NCI-H774 (cell line): ENCODE measurements at places on chromosomes 11 and 22.
A peak's percentile ranks its signal among the peaks of the same experiment; 100 is the strongest.

DNA sequence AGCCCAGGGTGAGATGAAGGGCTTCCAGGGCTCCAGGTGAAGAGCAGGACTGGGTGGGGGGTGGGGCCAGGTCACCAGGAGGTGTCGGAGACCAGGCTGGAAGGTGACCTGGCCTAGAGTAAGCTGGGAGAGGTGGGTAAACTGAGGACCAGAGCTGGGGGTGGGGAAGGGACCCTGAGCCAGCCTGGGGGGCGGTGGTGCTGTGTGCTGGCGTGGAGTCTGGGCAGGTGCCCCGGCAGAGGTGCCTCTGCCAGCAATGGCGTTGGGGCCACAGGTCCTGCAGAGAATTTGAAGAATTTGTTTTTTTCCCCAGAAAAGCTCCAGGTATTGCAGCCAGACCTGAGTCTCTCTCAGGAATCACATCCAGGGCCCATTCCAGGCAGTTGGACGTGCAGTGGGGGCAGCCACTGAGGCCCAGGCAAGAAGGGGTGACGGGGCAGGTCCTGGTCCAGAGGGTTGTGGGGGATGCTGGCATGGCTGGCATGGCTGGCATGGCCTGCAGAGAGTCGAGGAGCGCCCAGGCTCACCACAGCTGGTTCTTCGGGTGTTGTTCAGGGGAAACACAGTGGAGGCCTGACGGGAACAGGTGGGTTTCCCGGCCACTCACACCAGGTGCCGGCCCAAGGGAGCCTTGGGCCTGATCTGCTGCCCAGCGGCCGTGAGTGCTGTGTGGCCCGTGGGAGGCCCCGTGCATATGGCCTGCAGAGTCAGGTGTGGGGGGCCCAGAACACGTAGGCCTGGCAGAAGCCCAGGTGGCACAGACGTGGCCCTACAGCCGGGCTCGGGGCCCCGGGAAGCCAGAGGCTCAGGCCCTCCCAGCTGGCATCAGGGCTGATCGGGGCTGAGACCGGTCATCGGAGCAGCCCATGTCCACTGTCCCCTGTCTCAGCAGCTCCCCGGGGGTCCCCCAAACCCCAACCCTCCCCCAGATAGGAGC lies 6.4 kb upstream of the MUC6 start:
- DNase-seq: no peak

DNA sequence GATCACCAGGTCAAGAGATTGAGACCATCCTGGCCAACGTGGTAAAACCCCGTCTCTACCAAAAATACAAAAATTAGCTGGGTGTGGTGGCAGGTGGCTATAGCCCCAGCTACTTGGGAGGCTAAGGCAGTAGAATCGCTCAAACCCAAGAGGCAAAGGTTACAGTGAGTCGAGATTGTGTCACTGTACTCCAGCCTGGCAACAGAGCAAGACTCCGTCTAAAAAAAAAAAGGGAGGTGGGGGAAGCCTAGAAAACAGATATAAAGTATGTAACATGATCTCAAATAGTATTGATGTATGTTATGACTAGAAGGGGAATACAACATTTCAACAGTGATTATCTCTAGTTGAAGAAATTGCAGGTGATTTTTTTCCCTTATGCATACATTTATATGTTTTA lies 61.4 kb downstream of the SLC1A2 start:
- no peak for DNase-seq

- no peak for DNase-seq
Measured at GRCh38 chr11:56163804-56164203, 3.7 kb upstream of the OR8K5 start.

DNA sequence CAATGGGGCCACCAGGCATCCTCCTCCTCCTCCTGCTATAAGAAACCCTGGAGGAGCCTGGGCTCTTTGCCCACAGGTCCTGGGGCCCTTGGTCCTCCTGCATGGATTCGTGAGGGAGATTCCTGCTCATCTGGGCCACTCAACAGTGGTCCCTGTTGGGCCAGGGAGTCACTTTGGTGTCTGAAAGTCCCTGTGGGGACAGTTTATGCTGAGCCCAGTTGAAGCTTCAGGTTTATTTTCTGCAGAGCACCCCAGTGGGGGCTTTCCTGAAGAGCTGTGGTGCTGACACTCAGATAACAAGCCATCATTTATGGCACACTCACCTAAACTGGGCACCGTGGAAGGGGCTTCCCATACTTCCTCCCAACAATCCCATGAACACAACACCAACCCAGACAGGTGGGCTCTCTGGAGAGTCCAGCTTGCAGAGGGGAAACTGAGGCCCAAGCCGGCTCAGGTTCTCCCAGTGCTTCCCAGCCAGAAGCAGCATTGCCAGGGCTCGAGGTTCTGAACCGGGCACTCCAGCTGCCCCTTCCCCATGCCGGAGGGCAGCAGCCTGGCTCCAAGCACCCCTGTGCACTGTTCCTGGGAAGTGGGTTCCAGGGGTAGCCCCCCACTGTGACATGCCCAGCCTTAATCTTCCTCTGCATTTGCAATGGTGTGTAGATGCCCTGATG lies 91.3 kb downstream of the MYEOV start:
- no peak for DNase-seq

DNA sequence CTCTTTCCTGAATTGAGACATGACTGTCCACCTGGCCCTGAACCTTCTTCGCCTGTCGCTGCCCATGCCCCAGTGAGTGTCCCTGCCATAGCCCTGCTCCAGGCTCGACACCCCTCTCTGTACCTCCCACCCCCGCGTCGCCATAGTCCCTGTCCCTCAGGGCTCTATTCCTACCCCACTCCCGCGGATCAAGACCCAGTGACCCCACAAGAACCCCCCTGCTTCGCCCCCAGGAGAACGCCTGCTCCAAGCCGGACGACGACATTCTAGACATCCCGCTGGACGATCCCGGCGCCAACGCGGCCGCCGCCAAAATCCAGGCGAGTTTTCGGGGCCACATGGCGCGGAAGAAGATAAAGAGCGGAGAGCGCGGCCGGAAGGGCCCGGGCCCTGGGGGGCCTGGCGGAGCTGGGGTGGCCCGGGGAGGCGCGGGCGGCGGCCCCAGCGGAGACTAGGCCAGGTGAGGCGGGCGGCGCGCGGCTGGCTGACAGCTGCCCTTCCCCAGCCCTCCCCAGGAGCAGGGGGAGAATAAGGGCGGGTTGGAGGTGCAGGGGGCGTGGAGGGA lies 5.6 kb downstream of the NRGN start:
- DNase-seq: no peak

DNA sequence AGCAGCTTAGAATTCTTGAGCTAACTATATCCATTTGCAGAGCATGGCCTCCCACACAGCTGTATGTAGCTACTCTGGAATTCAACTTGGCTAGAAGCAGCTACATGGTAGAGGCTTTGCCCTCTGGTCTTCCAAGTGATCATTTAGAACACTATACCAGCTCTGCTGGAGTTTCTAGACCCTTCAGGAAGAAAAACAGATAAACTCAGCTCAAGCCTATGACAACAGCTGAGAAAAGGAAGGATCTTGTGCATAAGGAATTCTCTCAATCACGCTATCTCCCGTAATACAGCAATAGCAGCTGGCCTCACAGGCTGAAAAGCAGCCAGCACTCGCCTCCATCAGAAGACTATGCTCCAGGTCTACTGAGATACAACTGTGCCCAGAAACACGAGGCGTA lies 50.6 kb upstream of the APOA1 start:
- no peak for DNase-seq

- no peak for DNase-seq
Measured at GRCh38 chr11:55902308-55902707, 12.1 kb downstream of the OR5W2 start.

- DNase-seq: peak; percentile 52
Measured at GRCh38 chr11:64007629-64008282, 21.5 kb downstream of the OTUB1 start.

GRCh38 chr11:105407101-105407500 lies 202.8 kb upstream of the GRIA4 start:
- DNase-seq: no peak

DNA sequence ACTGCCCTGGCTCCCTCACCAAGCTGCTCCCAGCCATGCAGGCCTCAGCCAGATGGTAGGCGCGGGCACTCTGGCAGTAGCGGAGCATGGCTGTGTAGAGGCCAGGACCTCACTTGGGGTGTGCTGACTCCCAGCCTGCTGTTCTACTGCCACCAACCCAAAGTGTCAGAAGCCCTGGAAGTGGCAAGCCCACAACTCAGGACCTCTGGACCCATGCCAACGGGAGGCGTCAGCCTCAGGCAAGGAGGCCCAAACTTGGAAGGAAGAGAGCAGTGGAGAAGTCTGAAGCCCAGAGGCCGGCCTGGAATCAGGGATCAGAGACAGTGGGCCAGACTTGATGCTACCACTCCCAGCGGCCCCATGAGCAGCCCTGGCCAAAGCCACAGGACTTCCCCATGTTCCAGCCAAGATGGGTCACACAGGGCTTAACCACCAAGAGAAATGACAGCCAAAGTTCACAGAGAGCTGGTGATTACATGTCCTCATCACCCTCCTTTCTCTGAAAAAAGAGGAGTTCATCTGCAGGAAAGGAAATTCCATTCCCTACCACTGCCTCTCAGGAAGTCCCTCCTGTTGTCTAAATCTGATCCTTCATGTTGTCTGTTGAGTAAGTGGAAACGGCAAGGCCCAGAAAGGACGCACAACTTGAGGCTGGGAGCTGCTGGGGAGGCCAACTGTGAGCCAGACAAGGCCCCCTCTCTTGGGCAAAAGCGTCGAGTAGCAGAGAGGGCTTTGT lies 4.4 kb downstream of the ARRB1 start:
- DNase-seq: no peak

GRCh38 chr11:15222777-15223176 lies 108.1 kb downstream of the INSC start:
- no peak for DNase-seq

- DNase-seq: no peak
Measured at GRCh38 chr22:24240381-24240780, 4.5 kb downstream of the GGT5 start.

- peak; percentile 70 for DNase-seq
Measured at GRCh38 chr11:12827929-12828812, 153.9 kb downstream of the TEAD1 start.

DNA sequence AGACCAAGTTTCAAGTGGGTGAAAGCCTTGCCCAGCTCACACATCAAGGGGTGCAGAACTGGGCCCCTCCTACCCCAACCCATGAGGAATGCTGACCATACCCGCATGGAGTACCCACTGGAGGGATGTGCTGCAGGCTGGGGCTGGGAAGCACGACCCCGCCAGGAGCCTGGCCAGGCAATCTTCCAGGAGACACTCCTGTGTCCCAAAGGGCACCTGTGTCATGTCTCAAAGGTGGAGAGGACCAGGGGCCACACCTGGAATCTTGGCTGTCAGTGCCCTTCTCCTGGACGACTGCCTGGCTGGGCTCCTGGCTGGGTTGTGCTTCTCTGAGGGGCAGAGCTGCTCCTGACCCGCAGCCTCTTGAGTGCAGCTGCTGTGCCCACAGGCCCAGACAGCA lies 6.7 kb downstream of the ARAP1 start:
- no peak for DNase-seq

GRCh38 chr11:15180212-15180792 lies 65.6 kb downstream of the INSC start:
- DNase-seq: no peak

- no peak for DNase-seq
Measured at GRCh38 chr11:12461516-12461915, 84.1 kb downstream of the PARVA start.

- DNase-seq: no peak
Measured at GRCh38 chr11:65505466-65506289, 6.8 kb downstream of the MALAT1 start.

DNA sequence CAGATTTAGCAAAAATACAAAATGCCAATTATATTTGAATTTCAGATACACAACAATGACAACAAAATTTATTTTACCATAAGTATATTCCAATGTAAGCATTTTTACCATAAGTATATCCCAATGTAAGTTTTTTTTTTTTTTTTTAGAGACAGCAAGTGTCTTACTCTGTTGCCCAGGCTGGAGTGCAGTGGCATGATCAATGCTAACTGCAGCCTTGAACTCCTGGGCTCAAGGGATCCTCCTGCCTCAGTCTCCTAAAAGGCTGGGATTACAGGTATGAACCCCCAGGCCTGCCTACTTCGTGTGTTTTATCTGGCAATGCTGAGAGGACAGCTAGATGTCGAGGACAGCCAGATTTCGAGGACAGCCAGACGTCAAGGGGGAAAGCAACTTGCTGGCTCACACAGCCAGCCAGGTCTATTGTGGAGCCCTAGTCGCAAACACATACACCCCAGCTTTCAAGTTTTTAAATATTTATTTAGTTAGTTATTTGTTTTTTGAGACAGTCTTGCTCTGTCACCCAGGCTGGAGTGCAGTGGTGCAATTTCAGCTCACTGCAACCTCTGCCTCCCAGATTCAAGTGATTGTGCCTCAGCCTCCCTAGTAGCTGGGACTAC lies 1.1 kb upstream of the SERPING1 start:
- no peak for DNase-seq

DNA sequence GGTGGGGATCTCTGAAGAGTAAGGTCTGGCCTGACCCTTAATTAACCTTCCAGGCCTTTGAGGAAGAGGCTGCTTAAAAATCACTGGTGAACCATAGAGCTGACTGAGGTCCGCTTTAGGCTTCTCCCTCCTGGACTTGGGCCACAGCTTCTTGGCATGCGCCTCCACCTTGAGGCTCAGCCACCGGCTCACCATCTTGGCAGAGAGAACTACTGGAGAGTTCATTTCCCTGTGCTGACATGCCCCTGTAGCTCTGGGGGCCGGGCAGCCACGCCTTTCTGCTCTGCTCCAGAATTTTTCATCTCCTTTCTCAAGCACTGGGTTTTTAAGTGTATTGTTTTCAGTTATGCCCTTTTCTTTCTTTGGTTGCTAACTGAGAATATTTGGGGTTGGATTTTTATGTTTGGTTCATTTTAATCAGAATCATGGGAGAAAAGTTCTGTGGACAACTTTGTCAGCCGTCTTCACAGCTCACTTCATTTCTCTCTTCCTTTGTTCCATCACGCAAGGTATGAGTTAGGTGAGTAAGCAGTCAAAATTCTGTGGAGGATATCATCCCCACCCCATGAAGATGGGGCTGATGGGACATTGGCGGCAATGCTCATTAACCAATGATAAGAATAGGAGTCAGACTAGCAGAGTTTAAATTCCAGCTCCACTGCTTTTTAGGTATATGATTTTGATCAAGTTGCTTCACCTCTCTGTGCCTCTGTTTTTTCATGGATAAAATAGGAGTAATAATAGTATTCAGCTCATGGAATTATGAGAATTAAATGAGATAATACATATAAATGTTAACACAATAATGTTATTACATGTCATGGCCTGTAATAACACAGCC lies 103.9 kb downstream of the DBX1 start:
- no peak for DNase-seq

DNA sequence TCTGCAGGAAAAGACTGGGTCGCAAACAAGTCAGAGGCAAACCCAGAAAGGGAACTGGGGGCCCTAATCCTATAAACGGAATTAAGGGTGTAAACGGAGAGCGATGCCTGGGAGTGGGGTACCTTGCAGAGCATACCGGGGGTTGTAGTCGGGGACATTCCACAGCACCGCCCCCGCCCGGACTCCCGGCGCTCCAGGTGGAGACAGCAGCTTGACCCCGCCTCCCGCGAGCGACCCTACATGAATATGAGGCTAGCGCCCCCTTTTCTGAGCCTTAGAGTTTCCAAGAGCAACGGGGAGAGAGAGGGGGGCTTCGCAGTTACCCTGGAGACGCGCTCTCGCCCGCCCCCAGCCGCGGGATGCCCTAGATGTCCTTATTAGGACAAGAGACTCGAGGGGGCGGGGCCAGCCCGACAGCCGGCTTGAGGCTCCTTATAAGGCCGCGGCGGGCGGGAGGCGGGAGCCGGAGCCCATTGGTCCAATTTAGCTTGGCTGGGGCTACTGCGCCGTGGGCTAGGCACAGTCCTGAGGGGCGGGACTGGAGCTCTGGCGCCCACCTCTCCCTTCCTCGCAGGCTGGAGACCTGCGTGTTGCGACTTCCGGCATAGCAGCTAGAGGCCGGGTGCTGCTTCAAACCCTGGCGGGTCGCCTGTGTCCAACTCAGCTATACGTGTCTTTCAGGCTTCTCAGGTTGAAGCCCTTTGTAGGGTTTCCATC lies 980 bp upstream of the MUS81 start:
- peak; percentile 96 for DNase-seq
